Brain (organoid and tissue), 16 donors: ENCODE measurements at places on chromosomes 2 and 18. TPM values are rescaled to one million over a fixed set of nuclear protein-coding genes. Genes with fewer than 3 reads are reported as not detected.
A peak's percentile ranks its signal among the peaks of the same experiment; 100 is the strongest.

GRCh38 chr18:78566720-78567119, 412.9 kb upstream of the SALL3 start:
- DNase-seq: no peak

GRCh38 chr2:28206762-28207161, 185.9 kb upstream of the FOSL2 start:
- peak; percentile 52 for DNase-seq

DNA sequence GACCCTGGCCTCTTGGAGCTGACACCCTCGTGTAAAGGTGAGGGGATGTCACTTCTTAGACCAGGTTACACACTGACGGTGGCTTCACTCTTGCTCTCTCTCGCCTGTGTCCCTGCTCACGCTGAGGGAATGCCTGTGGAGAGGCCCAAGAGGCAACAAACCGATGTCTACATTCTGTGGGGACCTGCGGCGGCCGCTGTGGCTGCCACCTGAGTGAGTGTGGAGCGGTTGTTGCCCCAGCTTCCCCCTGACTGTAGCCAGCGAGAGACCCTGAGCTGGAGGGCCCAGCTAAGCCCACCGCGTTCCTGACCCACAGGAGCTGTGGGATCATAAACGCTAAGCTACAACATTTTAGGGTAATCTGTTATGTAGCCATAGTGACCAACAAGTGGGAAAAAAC, 55.7 kb upstream of the ASAP2 start:
- no peak for DNase-seq

DNA sequence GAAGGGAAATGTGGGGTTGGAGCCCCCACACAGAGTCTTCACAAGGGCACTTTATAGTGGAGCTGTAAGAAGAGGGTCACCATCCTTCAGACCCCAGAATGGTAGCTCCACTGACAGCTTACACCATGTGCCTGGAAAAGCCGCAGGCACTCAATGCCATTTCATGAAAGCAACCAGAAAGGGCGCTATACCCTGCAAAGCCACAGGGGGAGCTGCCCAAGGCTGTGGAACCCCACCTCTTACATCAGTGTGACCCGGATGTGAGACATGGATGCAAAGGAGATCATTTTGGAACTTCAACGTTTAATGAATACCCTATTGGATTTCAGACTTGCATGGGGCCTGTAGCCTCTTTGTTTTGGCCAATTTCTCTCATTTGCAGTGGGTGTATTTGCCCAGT, 694.7 kb downstream of the CBLN2 start:
- DNase-seq: no peak

Gene ATOH8
- 15.8 TPM for polyA plus RNA-seq

DNA sequence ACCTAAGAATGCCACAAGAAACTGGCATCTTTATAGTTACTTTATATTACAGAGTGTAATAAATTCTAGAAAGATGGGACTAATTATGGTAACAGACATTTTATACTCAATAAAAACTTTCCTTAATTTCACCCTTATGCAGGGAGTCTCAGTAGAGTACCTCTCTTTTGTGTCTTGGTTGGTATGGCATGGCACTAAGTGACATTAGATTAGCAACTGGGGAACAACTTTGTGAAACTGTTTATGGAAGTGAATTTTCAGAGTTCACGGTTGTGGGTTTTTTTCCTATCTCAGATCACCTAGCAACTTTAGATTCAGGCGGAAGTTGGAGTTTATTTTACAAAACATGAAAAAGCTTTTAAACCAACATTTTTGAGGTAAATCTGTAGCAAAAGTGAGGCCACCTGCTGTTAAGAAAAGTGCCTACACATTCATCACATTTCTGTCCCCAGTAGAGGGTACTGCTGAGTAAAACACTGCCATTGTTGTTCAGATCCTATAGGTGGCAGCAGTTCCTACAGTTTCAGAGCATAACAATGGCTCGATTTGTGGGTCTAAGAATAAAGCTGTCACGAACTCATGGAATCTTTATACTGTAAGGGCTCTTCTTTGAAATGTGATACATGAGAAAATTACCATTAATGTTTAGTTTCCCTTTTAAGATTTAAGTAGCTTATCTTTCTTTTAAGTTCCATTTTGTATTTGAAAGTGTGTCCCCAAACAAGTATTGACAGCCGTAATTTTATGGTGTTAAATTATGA, 117.6 kb downstream of the CAMKMT start:
- DNase-seq: peak; percentile 95

DNA sequence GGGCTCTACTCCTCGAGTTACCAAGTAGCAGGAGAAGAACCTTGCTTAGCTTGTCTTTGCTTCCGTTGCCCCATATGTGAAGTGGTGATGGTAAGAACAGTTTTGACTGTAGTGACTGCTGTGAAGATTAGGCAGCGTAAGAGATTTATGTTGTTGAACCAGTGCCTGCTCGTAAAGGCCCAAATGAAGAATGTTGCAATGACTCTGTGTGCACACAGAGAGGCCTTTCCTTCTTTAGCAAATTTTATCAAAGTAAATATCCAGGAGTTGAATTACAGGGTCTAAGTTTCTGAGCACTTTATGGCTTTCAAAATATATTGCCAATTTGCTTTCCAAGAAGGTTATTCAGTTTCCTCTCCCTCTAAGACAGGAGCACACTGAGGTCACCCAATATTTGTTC, 14.5 kb downstream of the NTSR2 start:
- DNase-seq: no peak

DNA sequence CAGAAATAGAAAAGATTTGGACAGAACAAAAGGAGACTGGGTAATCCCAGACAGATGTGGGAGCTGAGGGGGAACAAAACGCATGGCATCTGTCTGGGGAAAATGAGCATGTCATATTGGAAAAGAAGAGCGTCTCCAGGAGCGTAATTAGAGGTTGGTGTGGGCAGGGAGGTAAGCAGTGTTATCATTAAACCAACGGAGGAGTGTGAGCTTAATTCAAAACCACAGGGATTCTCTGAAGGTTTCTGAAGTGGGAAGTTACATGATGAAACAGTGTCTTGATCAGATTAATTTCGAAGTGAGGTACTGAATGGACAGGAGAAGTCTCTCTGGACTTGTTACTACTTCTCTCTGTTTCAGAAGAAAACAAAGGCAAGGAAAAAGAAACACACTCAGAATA, 53.3 kb downstream of the DTNB start:
- DNase-seq: peak; percentile 13

Gene TCF23
- not detected for polyA plus RNA-seq

Gene RGPD4
- polyA plus RNA-seq: not detected

- DNase-seq: no peak
Observed at GRCh38 chr2:134183679-134184078, 70.2 kb upstream of the MGAT5 start.
